Ascending aorta (tissue), 2 donors: ENCODE measurements at places on chromosomes 7 and 10. TPM values are rescaled to one million over a fixed set of nuclear protein-coding genes. Genes with fewer than 3 reads are reported as not detected.
A peak's percentile ranks its signal among the peaks of the same experiment; 100 is the strongest.

DNA sequence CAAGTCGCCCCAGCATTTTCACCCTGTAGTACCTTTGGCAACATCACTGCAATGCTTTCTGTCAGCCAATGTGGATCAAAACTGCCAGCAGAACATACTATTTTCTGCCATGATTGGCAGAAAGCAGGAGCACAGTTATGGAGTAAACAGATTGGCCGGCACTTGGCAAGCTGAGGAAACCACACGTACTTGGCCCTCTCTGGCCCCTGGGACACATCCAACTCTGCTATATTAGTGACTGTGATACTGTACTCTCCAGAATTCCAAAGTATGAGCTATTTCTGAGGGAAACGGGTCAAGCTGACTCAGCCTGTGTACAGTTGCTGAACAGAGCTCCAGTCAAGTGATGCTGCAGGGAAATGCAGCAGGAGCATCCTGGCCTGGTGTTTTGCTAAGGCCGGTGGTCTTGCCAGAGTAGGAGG lies 39.8 kb upstream of the LANCL2 start:
- no peak for DNase-seq

KIF5B gene
- 78.1 TPM for total RNA-seq

GRCh38 chr7:83504330-83504729 lies 144.6 kb downstream of the SEMA3E start:
- DNase-seq: no peak

DNA sequence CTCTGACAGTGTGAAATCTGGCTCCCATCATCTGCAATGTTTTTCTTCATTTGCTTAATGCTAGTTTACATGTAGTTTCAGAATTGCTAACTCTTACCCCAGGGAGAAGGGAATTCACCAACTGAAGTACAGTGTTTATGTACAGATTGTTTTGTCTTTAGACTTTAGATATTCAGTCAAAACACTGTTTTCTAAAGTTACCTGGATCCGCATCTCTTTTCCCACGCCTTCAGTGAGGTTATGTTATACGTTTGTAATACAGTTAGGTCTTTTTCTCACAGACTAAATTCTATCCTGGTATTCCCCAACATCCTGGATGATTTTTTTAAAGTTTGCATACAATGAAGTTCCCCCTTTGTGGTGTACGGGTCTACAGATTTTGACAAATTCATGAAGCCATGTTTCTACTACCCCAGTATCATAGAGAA lies 3.2 kb upstream of the LYZL1 start:
- DNase-seq: no peak

GRCh38 chr7:116399819-116400218 lies 99.7 kb upstream of the CAV2 start:
- no peak for DNase-seq

OGDH gene
- total RNA-seq: 117 TPM

KNDC1 gene
- total RNA-seq: 0.21 TPM

SFTPA2 gene
- not detected for total RNA-seq

ZCWPW1 gene
- total RNA-seq: not detected

- no peak for DNase-seq
These were observed 619.6 kb downstream of the ARL4A start for GRCh38 chr7:13307040-13307439.

- peak; percentile 64 for DNase-seq
These were observed 457 bp downstream of the ACADSB start for GRCh38 chr10:123009105-123009820.

GRCh38 chr7:41695661-41696322 lies 7.1 kb downstream of the INHBA start:
- no peak for DNase-seq

- no peak for DNase-seq
These were observed 107.7 kb downstream of the FAM53B start for GRCh38 chr10:124636271-124636995.
